ENCODE measurements at places on chromosomes 2 and 18. TPM values are rescaled to one million over a fixed set of nuclear protein-coding genes. Genes with fewer than 3 reads are reported as not detected.

- H3K4me1 ChIP-seq = no peaks in the 10 kb centered on the region
- no peak for DNase-seq
- H3K27me3 ChIP-seq = no peaks in the 10 kb centered on the region
Observed at GRCh38 chr2:158786897-158787296, 8.2 kb upstream of the DAPL1 start.

The USP14 gene
- total RNA-seq = 15.3 TPM

DNA sequence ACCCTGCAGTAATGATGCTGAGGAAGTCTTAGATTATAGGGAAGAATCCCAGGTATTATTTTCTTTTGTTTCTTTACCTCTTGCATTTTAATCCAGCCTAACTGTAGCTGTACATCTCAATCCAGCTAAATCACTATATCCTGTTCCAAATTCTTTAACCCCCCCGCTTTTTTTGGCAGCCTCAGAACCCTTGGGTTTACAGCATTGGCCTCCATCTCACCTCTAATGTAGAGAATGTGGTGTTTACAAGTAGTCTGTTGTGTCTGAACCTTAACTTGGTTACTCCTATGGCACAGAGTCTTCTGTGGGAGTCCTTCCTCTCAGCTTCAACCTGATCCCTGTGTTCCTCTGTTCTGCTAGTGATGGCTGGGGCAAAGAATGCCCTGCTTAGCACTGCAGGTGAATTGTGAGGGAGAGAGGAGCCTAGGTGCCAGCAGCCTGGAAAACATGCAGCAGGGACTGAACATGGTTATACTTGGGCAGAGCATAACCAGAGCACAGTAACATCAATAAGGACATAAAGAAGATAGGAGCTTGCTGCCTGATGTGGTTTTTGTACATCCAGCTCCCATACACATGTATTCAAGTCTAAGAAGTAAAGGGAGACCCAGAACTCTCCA, 130.2 kb downstream of the FAM124B start:
- H3K27me3 ChIP-seq = no peaks in the 10 kb centered on the region
- DNase-seq = no peak
- no peaks in the 10 kb centered on the region for H3K4me1 ChIP-seq

The CTAGE1 gene
- not detected for total RNA-seq

DNA sequence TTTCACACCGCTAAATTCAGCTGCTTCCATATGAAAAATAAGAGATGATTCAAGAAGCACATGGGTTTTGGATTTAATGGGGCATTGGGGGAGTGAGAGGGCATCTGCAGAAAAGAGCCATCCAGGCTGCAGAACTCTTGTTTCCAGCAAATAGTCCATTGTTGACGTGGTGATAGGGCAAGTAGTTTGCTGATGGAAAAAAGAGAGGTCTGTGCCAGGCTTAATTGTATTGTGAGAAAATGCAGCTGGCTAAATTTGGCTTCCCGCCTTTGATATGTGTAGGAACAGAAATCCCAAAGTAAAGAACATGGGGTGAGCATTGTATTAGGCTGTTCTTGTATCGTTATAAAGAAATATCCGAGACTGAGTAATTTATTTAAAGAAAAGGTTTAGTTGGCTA, 199.5 kb downstream of the SETBP1 start:
- H3K27me3 ChIP-seq = no peaks in the 10 kb centered on the region
- peaks cover 9% of the 10 kb centered on the region for H3K4me1 ChIP-seq
- no peaks in the 10 kb centered on the region for H3K36me3 ChIP-seq
- H3K27ac ChIP-seq = no peak overlapping the region
- H3K4me3 ChIP-seq = no peak overlapping the region
- DNase-seq = peak; percentile 75

DNA sequence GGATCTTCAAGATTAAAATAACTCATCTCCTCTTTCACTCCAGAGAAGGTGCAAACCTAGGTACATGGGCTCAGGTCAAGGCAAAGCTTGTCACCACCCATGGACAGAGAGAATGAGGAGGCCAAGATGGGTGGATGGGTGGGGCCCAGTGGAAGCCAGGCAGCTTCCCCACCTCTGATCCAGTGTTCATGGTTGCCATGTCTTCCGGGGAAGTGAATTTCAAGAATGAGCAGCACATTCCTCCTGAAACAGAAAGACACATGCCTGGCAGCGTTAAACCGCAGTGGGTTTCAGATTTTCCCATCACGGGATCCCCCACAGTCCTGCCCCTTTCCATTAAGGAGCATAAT, 301.7 kb downstream of the EIPR1 start:
- no peak overlapping the region for H3K4me3 ChIP-seq
- DNase-seq = no peak
- H3K36me3 ChIP-seq = no peaks in the 10 kb centered on the region

DNA sequence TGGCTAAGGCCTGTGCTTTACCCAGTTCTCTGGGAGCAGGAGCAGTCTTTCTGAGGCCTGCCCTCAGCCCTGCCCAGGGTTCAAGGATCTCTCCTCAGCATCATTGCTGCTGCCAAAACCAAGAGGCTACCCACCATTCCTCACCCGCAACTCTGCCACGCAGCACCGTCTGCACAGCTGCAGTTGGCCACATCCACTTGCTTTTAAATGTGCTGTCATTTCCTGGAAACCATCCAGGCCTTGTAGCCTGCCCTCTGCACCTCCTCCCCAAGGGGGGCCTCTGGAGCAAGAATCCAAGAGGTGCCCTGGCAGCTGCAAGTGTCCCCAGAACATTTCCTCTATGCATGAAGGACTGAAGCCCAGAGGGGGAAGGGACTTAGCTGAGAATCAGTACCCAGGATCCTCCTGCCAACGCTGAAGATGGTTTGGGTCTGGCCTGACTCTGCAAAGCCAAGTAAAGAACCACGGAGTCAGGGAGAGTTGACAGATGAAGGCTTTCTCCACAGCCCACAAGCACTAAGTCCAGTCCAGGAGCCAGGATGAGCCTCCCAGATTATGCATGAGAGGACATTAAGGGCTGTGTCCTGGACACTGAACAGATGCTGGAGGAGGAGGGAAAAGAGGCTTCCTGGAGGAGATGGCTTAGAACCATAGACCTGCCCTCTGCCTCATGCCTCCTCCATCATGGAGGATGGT, 14.9 kb downstream of the EMX1 start:
- H3K36me3 ChIP-seq = no peaks in the 10 kb centered on the region
- no peak overlapping the region for H3K4me3 ChIP-seq
- peaks cover 6% of the 10 kb centered on the region for H3K27me3 ChIP-seq
- H3K27ac ChIP-seq = no peak overlapping the region

The NEU2 gene
- not detected for total RNA-seq

The SOCS6 gene
- total RNA-seq = 7.6 TPM

The IL18R1 gene
- 0.51 TPM for total RNA-seq

The KLHL30 gene
- total RNA-seq = 0.09 TPM

- H3K27me3 ChIP-seq = no peaks in the 10 kb centered on the region
- DNase-seq = no peak
- no peak overlapping the region for H3K27ac ChIP-seq
- H3K36me3 ChIP-seq = no peaks in the 10 kb centered on the region
- H3K4me3 ChIP-seq = no peak overlapping the region
- peaks cover 9% of the 10 kb centered on the region for H3K4me1 ChIP-seq
Observed at GRCh38 chr2:158493458-158493857, 36.7 kb downstream of the PKP4 start.

GRCh38 chr2:241821460-241822263, 12.7 kb downstream of the NEU4 start:
- H3K4me3 ChIP-seq = no peak overlapping the region
- no peaks in the 10 kb centered on the region for H3K27me3 ChIP-seq
- H3K4me1 ChIP-seq = no peaks in the 10 kb centered on the region
- H3K36me3 ChIP-seq = no peaks in the 10 kb centered on the region
- DNase-seq = no peak
- H3K27ac ChIP-seq = no peak overlapping the region

- H3K27ac ChIP-seq = no peak overlapping the region
- H3K27me3 ChIP-seq = no peaks in the 10 kb centered on the region
- H3K36me3 ChIP-seq = no peaks in the 10 kb centered on the region
- H3K4me3 ChIP-seq = no peak overlapping the region
- no peak for DNase-seq
Observed at GRCh38 chr2:147689220-147689909, 155.5 kb upstream of the ACVR2A start.

GRCh38 chr2:40316620-40317019, 135.3 kb downstream of the SLC8A1 start:
- H3K4me3 ChIP-seq = no peak overlapping the region
- no peaks in the 10 kb centered on the region for H3K36me3 ChIP-seq
- H3K27ac ChIP-seq = no peak overlapping the region
- DNase-seq = no peak
- H3K27me3 ChIP-seq = no peaks in the 10 kb centered on the region

DNA sequence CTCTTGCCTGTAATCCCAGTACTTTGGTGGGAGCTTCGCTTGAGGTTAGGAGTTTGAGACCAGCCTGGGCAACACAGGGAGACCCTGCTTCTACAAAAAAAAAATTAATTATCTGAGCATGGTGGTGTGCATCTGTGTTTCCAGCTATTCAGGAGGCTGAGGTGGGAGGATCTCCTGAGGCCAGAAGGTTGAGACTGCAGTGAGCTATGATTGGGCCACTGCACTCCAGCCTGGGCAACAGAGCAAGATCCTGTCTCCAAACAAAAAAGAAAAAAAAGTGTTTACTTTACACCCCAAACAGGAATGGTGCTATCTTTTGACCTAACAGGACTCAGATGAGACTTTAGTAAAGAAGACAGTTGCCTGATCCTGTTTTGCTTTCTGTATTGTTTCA, 35.6 kb downstream of the MAL start:
- no peak overlapping the region for H3K4me3 ChIP-seq
- H3K4me1 ChIP-seq = no peaks in the 10 kb centered on the region
- no peaks in the 10 kb centered on the region for H3K36me3 ChIP-seq
- no peak for DNase-seq

The CD226 gene
- 0.12 TPM for total RNA-seq

GRCh38 chr18:26432651-26433424, 115.5 kb downstream of the KCTD1 start:
- no peaks in the 10 kb centered on the region for H3K36me3 ChIP-seq
- no peaks in the 10 kb centered on the region for H3K27me3 ChIP-seq
- no peaks in the 10 kb centered on the region for H3K4me1 ChIP-seq
- no peak for DNase-seq
- no peak overlapping the region for H3K4me3 ChIP-seq

The CDH19 gene
- total RNA-seq = 0.37 TPM

DNA sequence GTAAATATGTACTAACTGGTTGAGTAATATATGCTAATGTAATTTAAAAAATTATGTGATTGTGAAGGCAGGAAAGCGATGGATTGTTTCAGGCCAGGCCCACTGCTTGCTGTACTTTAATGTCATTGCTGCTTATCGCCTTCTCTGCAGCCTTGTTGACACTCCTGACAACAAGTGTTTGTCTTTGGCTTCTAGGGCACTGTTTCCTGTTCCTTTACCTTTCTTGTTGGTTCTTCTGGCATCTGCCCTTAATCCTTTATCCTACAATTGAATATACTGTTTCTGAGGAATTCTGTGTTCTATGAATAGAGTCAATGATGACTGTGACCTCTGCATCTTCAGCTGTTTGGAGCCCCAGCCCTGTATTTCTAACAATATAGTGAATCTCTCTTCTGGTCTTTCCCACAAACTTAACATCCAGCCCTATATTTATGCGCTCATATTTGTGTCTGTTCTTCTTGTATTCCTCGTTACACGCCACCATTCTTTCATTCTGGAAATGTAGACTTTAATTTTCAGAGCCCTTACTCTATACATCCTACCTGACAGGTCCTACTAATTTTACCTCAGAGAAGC, 17.6 kb downstream of the ACSL3 start:
- H3K27me3 ChIP-seq = no peaks in the 10 kb centered on the region
- H3K4me3 ChIP-seq = no peak overlapping the region
- peaks cover 5% of the 10 kb centered on the region for H3K4me1 ChIP-seq

GRCh38 chr2:126788652-126789051, 110.0 kb upstream of the TEX51 start:
- DNase-seq = peak; percentile 16
- H3K4me3 ChIP-seq = no peak overlapping the region
- H3K27ac ChIP-seq = no peak overlapping the region
- no peaks in the 10 kb centered on the region for H3K4me1 ChIP-seq
- no peaks in the 10 kb centered on the region for H3K27me3 ChIP-seq

DNA sequence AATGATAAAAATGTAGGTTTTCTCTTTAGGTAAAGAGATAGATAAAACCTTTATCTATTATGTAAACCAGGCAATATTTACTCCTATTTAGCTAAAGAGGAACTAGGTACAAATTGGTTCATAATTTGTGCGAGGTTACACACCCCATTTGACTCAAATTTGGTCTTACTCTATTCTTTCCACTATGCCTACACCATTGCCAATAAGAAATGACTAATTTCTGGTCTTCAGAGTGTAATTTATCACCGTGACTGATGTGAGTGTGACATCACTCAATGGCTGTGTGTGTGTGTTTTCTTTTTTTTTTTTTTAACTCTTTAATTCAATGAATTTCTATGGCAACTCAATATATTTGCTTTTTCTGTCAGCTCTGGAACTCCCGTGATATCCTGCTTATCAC, 955.8 kb downstream of the TDRD15 start:
- no peak overlapping the region for H3K4me3 ChIP-seq
- no peaks in the 10 kb centered on the region for H3K4me1 ChIP-seq
- no peaks in the 10 kb centered on the region for H3K36me3 ChIP-seq
- no peak for DNase-seq

DNA sequence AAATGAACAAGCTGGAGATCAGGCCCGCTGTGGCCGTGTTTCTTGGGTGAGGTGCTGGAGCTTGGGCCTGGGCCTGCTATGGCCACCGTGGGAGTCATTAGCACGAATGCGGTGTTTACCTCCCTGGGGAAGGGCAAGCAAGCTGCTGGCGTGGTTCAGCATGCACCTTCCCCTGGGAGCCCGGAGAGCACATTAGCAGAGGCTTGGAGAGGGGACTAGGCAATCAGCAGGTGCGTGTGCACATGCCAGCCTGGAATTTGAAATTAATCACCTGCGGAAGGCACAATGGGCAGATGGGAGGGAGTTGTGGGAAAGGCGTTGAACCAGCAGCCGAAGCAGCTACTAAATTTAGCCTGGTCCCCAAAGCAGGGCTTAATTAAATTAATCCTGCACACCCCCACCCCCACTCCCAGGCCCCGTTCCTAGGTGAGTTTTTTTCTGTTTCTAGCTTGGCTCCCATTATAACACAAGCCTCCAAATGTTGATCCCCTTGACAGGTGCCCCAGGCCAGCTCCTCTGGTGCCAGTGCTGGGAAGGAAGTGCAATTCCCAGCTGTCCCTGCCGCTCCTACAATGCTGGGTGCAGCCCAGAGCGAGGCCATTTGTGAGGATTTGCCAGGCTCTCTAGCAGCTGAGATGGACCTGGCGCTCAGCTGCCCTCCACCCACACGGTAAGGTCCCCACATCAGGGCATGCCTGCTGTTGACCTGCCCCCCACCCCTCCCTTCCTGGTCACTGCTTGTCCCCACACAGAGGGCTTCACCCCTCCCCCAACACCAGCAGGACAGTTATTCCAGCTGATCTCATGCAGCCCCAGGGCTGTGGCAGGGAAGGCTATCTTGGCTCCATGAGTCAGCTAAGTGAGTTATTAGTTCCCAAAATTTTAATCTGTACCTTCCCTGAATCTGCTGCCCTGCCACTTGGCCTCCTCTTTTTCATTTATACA, 115.0 kb downstream of the ZBTB7C start:
- no peaks in the 10 kb centered on the region for H3K4me1 ChIP-seq
- H3K4me3 ChIP-seq = no peak overlapping the region
- H3K36me3 ChIP-seq = no peaks in the 10 kb centered on the region
- peak; percentile 44 for DNase-seq
- H3K27ac ChIP-seq = peak overlapping the region; percentile 36
- H3K27me3 ChIP-seq = no peaks in the 10 kb centered on the region

All from pancreas (tissue), 10 donors.